Natural killer cell treated with Interleukin-12 subunit alpha and Interleukin-12 subunit beta and Interleukin-15 and Interleukin-18, amount 100 ng/mL, for 72 hours (primary cell): ENCODE measurements at places on chromosomes 13 and 19. TPM values are rescaled to one million over a fixed set of nuclear protein-coding genes. Genes with fewer than 3 reads are reported as not detected.

The GPR108 gene
- 67.4 TPM for total RNA-seq

The TFDP1 gene
- 97.5 TPM for total RNA-seq

The STARD13 gene
- total RNA-seq: not detected

The TIMM44 gene
- 76.0 TPM for total RNA-seq

The SLC25A42 gene
- total RNA-seq: 18.3 TPM

The RHPN2 gene
- 0.31 TPM for total RNA-seq

The VSTM1 gene
- not detected for total RNA-seq

The NOVA2 gene
- total RNA-seq: not detected

The PVR gene
- 20.3 TPM for total RNA-seq

The KBTBD7 gene
- 5.3 TPM for total RNA-seq

GRCh38 chr13:39044536-39044935 lies 6.3 kb downstream of the NHLRC3 start:
- H3K4me3 ChIP-seq: no peak overlapping the region
- H3K27me3 ChIP-seq: no peaks in the 10 kb centered on the region
- peaks cover 3% of the 10 kb centered on the region for H3K4me1 ChIP-seq
- no peak for DNase-seq

GRCh38 chr13:76737526-76737925 lies 148.7 kb downstream of the KCTD12 start:
- no peak overlapping the region for H3K4me3 ChIP-seq
- no peak for DNase-seq
- H3K4me1 ChIP-seq: no peaks in the 10 kb centered on the region
- H3K27ac ChIP-seq: no peak overlapping the region
- H3K36me3 ChIP-seq: no peaks in the 10 kb centered on the region

- H3K27ac ChIP-seq: no peak overlapping the region
- no peaks in the 10 kb centered on the region for H3K36me3 ChIP-seq
- H3K4me3 ChIP-seq: no peak overlapping the region
- no peaks in the 10 kb centered on the region for H3K4me1 ChIP-seq
- DNase-seq: no peak
Measured at GRCh38 chr13:90826688-90827087, 520.8 kb upstream of the MIR17HG start.

DNA sequence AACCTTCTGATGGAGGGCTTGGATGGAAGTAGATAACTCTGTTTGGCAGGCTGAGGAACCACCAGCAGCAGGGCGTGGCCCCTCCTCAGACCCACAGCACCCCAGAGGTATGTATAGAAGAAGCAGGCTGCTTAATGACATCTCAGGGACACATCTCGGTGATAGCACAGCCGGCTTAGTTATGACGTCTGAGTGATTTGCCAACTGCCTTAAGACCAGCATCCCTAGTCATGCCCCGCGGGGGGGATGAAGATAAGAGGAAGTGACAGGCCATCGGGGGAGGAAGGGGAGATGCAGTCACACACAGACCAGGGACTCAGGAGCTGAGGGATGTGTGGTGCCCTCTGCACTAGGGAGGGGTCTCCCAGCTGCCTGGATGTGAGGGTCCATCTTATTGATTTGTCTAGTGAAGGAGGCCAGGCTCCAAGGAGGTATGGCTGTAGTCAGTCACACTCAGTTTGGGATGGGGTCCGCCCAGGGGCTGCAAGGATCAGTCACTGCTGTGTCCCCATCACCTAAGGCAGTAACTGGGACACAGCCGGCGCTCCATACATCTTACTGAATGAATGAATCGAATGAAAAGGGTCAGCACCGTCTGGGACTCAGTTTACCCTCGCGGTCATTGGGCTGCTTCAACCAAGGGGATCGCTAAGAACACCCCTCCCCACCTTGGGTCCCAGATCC lies 19.2 kb upstream of the ERCC1 start:
- peak overlapping the region; percentile 75 for H3K27ac ChIP-seq
- DNase-seq: no peak
- peaks cover 54% of the 10 kb centered on the region for H3K4me1 ChIP-seq

DNA sequence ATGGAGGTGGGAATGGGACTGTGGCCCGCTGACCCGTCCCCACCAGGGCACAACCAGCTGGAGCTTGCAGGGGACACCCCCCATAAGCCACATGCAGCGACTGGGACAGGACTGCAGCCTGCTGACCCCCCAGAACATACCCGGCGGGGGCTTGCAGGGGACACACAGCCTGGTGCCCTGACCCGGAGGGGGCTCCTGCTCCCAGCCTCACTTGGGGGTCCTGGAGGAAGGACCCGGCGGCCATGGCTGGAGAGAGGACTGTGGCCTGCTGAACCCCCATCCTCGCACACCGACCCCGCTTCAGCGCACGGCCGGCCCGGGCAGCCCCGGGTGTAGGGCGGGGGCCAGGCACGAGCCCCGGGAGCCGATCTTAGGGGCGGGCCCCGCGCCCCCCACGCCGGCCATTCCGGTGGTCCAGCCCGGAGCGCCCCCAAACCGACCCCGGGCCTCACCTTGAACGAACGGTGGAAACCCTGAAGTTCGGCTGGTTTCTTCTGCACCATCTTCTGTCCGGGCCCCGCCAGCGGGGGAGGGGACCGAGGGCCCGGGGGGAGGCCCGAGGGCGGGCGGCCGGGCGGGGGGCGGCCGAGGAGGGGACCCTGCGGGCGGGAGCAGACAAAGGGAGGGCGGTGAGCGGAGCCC lies 574 bp downstream of the MKNK2 start:
- H3K4me1 ChIP-seq: peaks cover 11% of the 10 kb centered on the region
- no peaks in the 10 kb centered on the region for H3K36me3 ChIP-seq
- H3K4me3 ChIP-seq: peak overlapping the region; percentile 85
- peak overlapping the region; percentile 90 for H3K27ac ChIP-seq
- H3K27me3 ChIP-seq: no peaks in the 10 kb centered on the region
- DNase-seq: no peak

DNA sequence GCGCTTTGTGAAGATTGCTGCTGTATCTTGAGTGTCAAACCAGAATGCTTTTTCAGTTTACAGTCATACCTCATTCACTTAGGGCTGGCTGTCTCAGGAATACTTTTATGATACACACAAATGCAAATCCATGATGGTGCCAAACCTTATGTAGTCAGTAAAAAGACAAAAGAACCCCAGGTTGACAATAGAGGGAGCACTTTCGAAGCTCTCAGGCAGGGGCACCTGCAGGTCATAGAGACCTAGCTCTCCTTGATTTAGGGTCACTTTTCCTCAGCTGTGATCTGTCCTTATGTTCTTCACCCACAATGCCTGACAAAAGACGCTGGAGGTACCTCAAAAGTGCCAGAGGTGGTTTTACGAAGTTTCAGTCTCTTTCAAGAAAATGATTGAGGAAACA lies 172.2 kb downstream of the DNAJC15 start:
- H3K4me3 ChIP-seq: no peak overlapping the region
- H3K27ac ChIP-seq: no peak overlapping the region
- no peaks in the 10 kb centered on the region for H3K4me1 ChIP-seq
- H3K27me3 ChIP-seq: peaks cover 36% of the 10 kb centered on the region
- DNase-seq: no peak

DNA sequence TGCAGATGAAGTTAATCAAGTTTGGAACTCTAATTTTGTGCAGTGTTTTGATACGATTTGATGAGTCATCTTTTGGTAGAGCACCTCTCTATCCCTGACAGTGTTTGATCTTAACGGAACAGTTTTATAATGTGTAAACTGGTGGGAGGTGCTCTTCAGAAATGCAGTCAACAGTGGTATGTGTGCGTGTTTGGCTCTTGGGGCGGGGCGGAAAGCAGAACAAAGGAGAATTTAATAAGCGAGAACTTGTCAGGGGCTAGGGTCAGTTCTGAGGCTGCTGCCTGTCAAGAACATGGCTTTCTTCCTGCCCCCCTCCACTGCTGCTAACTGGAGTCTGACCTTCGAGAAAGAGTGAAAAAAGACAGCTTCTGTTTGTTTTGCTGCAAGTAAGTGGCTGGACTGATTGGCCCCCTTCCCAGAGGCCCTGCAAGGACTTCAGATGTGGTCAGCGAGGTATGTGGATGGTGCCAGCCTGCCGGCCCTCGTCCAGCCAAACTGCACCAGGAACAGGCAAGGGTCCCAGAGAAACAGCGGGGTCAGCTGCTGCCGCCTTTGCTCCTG lies 40.8 kb downstream of the BBC3 start:
- no peaks in the 10 kb centered on the region for H3K27me3 ChIP-seq
- no peak for DNase-seq
- H3K27ac ChIP-seq: peak overlapping the region; percentile 20
- no peak overlapping the region for H3K4me3 ChIP-seq
- H3K4me1 ChIP-seq: peaks cover 15% of the 10 kb centered on the region

DNA sequence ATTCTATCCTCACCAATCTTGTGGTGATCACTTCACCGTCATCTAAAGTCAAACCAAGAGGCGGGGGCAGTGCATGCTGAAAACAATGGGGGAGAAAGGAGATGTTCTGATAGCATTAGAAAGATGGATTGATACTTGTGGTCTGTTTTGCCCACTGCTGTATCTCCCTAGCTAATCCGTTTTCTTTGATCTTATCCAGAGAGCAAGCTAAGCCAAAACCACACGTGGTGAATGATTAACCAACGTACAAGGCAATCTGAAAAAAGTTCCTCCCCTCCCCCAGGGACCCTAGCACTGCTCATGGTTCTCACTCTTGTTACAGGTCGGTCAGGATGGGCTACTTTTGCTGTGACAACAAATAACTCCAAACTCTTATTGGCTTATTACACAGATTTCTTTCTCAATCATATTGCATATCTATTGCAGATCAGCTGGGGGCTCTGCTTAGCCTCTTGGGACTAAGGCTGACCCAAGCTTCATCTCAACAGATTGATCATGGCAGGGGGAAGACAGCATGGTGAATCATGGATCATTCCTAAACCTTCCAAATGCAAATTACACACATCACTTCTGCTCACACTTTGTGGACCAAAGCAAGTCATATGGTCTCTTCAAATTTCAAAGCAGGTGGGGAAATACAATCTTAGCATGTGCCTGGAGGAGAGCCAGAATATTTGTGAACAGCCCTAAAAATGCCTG lies 11.9 kb upstream of the C13orf42 start:
- peaks cover 25% of the 10 kb centered on the region for H3K27me3 ChIP-seq
- no peaks in the 10 kb centered on the region for H3K36me3 ChIP-seq
- DNase-seq: no peak
- peaks cover 3% of the 10 kb centered on the region for H3K4me1 ChIP-seq

DNA sequence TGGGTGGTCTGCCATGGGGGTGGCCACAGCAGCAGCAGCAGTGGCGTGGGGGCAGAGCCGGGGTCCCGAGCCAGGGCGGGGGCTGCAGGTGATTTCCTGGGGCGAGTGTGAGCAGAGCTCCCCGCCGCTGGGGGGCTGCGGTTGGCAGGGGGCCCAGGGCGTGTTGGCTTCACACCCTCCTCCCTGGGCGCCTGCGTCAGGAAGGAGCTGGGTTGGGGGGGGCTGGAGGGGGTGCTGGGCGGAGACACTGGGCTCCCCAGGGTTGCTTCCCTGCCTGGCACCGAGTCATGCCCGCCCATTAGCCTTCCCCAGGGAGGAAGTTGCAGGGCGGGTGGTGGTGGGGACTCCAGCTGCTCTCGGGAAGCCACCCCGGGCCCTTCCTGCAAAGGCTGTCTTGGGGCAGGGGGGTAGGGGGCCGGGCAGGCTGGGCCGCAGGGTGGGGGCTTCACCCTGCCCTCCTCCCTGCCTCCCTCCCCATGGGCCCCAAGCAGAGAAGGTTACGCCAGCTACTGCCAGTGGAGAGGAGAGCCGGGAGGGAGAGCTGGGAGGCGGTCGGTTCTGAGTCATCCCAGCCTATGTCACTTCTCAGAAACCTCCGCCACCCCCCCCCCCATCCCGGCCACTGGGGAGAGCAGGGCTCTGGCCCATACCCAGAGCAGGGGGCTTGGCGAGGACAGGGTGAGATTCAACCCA lies 4.6 kb downstream of the MIDN start:
- H3K27me3 ChIP-seq: no peaks in the 10 kb centered on the region
- H3K36me3 ChIP-seq: no peaks in the 10 kb centered on the region
- peak overlapping the region; percentile 91 for H3K27ac ChIP-seq
- peak; percentile 87 for DNase-seq
- H3K4me3 ChIP-seq: peak overlapping the region; percentile 84

- H3K4me3 ChIP-seq: no peak overlapping the region
- peaks cover 5% of the 10 kb centered on the region for H3K4me1 ChIP-seq
- peaks cover 18% of the 10 kb centered on the region for H3K27me3 ChIP-seq
- H3K27ac ChIP-seq: no peak overlapping the region
Measured at GRCh38 chr13:24742977-24743376, 21.0 kb upstream of the RNF17 start.

DNA sequence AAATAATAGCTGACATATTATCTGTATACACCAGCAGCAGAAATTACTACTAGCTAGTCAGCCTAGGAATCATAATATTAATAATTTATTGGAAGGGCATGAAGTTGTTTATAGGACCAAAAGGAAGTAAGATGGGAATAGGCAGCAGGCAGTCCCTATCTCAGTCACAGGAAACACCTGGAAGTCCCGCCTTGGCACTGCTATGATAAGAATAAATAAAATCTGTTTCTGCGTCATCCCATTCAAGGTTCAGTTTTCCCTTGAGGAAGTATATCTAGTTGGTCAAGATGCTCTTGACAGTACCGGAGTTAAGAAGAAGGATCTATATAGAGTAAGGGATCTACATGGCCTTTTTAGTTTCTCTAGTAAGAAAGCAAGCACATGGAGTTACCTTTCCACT lies 830.8 kb downstream of the DIAPH3 start:
- no peaks in the 10 kb centered on the region for H3K36me3 ChIP-seq
- no peak overlapping the region for H3K4me3 ChIP-seq
- no peak for DNase-seq
- no peak overlapping the region for H3K27ac ChIP-seq

DNA sequence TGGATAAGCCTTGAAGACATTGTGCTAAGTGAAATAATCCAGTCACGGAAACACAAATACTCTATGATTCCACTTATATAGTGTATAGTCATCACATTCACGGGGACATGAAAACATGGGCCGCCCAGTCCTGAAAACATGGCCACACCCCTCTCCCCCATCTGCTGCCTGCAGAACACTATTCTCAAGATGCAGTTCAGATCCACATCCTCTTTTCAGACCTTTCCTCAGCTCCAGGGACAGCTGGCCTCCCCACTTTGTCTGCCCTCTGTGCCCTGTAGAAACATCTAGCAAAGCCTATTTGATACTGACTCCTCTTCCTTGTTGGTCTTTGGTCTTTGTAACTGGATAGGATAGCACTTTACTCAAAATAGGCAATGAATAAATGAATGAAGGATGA lies 8.3 kb downstream of the RFX2 start:
- H3K27me3 ChIP-seq: no peaks in the 10 kb centered on the region
- no peak overlapping the region for H3K27ac ChIP-seq
- H3K4me1 ChIP-seq: peaks cover 14% of the 10 kb centered on the region
- no peak for DNase-seq
- H3K4me3 ChIP-seq: no peak overlapping the region

DNA sequence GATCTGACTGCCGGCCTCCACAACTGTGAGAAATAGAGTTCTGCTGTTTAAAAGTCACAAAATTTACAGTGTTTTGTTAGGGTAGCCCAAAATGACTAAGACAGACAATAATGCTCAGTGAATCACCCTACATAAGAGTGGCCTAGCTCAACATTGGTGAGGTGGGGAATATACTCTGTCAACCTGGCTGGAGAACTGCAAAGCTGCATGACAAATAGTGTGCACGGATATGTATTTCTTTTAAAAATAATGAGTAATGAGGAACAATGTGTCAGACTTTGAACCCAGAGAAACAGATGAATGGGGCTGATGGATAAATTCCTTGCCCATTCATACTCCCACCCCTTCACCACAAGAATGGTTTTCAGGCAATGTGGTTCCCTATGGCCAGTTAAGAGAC lies 372.4 kb downstream of the SUCLA2 start:
- peaks cover 2% of the 10 kb centered on the region for H3K36me3 ChIP-seq
- H3K27me3 ChIP-seq: peaks cover 13% of the 10 kb centered on the region
- no peaks in the 10 kb centered on the region for H3K4me1 ChIP-seq
- H3K4me3 ChIP-seq: no peak overlapping the region

- peaks cover 17% of the 10 kb centered on the region for H3K4me1 ChIP-seq
- no peak overlapping the region for H3K27ac ChIP-seq
- no peak overlapping the region for H3K4me3 ChIP-seq
- no peak for DNase-seq
- H3K36me3 ChIP-seq: no peaks in the 10 kb centered on the region
Measured at GRCh38 chr19:4705413-4706131, 18.1 kb downstream of the DPP9 start.
